ENCODE measurements at places on chromosomes 1 and 21.

GRCh38 chr1:212192261-212192998 is 92.8 kb upstream of the PPP2R5A start:
- no peak for DNase-seq

DNA sequence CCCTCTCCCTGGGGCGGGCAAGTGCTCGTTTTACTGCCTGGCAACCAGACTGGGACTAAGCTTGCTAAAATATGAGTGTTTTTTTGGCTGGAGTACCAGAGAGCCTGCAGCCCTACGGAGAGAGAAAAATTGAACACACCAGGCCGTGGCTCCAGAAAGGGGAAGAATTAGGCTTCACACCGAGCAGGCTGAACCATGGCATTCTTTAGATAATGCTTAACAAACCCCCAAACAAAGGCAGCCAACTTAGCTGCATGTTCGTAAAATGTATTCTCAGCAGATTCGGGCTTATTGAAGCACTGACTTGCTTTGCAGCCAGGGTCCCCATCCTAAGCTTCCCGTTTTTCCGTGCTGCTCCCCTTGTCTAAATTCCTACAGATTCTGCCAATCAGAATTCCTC is 76.6 kb downstream of the LMX1A start:
- DNase-seq: no peak

- DNase-seq: no peak
Measured at GRCh38 chr1:111976332-111976731, 13.1 kb downstream of the KCND3 start.

DNA sequence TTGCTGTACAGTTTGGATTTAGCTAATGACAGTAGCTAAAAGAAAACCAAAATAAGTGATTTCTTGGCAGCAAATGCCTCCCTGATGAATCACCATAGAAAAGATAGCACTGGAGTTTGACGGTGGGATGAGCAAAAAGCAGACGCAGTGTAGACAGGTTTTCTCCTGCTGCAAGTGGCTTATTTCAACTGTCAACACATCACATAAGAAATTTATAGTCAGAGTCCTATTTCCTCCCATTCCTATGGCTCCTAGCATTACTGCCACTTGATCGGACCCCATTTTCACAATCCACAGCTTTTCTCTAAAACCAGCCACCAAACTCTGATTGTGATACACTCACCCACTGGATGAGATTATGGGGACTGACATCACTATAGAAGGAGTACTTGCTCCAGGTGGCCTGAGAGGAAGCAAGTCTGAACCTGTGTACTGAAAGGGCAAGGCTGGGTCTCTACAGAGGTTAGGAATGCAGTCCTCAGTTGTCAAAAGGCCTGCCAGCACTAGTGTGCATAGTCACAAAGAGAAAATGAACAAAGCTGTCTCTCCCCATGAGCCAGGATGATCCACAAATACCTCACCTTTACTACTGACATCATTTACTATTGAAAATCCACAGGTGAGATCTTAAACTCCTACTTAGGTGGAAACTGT is 359.8 kb downstream of the LTN1 start:
- DNase-seq: no peak

- DNase-seq: no peak
Measured at GRCh38 chr21:17580319-17580718, 32.4 kb downstream of the BTG3 start.

DNA sequence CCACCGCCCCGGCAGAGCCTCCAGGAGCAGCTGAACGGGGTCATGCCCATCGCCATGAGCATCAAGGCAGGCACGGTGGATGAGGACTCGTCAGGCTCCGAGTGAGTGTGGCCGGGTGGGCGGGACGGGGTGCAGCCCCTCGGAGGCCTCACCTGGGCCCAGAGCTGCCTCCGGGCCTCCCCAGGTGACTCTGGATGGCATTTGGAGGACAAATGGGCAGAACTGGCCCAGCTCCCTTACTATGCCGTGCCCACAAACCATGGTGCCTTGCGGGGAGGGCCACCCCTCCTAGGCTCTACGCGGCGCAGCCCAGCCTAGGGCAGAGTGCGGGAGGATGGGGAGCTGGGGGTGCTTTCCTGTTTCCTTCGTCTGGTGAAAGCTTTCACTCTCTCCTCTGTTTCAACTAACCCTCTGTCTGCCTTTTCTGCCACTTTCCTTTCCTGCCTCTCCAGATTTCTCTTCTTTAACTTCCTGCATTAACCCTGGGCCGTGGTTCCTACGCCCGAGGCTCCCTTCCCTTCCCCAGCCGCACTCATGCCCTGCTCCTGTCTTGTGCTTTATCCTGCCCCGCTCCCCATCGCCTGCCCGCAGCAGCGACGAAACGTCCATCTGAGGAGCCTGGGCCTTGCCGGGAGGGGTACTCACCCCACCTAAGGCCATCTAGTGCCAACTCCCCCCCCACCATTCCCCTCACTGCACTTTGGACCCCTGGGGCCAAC is 9.2 kb downstream of the PSRC1 start:
- DNase-seq: no peak

DNA sequence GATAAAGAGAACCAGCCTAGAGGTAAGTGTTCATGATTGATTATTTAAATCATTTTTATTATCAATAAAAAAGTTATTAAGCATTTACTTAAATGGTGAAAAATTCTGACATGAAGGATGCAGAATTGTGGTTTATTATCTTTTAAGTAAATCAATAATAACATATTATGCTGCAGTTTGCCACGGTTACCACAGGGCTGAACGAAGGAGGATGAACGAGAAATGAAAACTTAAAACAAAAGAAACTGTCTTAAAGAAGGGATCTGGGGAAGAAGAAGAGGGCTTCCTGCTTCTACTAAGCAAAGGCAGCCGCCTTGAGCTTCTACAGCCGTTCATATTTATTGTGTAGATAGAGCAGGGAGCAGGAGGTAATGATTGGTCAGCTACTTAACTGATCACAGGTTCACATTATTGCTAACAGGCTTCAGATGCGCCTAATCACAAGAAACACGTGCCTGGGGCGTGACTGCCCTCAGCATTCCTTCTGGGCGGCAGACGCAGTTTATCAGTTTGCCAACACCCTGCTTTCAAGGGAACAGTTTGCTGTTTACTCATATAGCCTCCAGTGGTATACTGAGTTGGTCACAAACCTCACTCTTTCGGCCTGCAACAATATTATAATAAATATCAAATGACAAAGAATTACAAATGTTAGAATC is 5.8 kb upstream of the FNBP1L start:
- DNase-seq: no peak

GRCh38 chr1:162117039-162117774 is 47.7 kb downstream of the NOS1AP start:
- DNase-seq: no peak

DNA sequence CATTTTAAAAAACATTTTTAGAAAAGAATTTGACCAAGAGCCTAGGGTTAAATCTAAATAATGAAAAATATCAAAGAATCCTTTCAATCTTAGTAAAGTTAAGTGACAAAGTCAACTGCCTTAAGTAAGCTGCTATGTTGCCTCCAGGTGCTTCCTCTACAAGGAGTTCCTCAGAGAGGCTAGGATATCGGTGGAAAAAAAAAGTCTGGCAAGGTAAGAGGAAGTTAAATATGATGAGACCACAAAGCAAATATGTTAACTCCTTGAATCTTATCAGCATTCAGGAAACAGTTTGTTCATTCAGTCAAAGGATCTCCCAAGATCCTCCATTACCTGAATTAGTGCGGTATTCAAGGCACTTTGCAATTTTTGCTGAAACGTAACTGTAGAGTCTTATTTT is 563.5 kb downstream of the PTPRC start:
- DNase-seq: no peak

GRCh38 chr1:156911577-156912298 is 8.7 kb upstream of the LRRC71 start:
- DNase-seq: no peak

- no peak for DNase-seq
Measured at GRCh38 chr1:205775717-205776056, 405 bp upstream of the RAB29 start.

DNA sequence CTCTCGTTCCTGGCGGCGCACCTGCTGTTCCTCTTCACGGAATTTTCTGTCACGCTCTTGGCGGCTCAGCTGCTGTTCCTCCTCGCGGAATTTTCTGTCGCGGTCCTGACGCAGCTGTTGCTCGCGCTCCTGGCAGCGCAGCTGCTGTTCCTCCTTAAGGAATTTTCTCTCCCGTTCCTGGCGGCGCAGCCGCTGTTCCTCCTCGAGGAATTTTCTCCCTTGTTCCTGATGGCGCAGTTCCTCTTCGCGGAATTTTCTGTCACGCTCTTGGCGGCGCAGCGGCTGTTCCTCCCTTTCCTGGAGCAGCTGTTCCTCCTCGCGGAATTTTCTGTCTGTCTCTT is 6.4 kb downstream of the TCHH start:
- no peak for DNase-seq

GRCh38 chr1:221777431-221778072 is 35.7 kb upstream of the DUSP10 start:
- no peak for DNase-seq

GRCh38 chr1:204925701-204926100 is 55.0 kb downstream of the NFASC start:
- DNase-seq: no peak

- no peak for DNase-seq
Measured at GRCh38 chr1:55751776-55752175, 536.6 kb upstream of the USP24 start.

GRCh38 chr1:3777647-3778589 is 5.4 kb downstream of the SMIM1 start:
- DNase-seq: no peak

DNA sequence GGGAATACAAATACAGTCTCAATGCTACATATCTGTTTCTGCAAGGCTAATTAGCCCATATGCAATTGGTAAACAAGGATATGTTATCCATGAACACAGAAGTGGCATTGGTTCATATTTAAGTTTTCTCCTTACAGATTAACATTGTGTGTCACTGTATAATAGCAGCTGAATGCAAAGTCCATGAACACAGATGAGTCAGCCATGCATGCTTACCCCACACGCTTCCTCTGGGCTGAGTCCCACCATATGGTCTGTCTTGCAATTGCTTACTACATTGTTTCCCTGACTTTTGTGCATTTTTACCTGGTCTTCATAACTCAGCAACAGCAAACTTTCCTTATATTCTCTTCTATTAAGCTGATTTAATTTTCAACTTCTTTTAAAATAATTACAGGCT is 41.5 kb upstream of the TSNAX start:
- no peak for DNase-seq

DNA sequence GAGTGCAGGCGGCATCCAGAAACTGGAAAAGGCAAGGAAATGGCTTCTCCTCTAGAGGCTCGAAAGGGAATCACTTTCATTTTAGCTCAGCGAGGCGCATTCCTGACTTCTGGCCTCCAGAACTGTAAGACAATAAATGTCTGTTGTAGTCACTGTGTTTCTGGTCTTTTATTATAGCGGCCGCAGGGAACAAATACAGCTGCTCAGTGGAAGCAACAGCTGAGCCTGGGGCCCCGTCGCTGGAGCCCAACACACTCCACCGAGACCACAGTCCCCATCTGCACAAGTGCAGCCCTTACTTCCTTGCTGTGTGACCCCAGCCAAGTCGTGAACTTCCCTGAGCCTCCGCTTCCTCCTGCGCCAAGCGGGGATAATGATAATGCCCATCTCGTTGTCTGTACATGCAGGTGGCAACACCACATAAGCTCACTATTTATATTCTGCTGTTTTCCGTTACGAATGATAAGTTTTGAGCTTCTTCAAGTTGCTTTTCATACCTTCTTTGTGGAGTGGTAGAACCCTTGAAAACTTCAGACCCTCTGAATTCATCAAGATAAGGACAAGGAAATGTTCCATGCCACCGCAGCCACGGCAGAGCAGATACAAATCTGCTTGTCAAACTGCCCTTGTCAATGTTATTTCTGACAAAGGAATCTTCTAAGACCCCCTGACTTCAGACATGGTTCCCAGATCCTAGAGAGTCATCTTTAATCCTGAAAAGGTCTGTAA is 3.2 kb upstream of the LAPTM5 start:
- DNase-seq: no peak

DNA sequence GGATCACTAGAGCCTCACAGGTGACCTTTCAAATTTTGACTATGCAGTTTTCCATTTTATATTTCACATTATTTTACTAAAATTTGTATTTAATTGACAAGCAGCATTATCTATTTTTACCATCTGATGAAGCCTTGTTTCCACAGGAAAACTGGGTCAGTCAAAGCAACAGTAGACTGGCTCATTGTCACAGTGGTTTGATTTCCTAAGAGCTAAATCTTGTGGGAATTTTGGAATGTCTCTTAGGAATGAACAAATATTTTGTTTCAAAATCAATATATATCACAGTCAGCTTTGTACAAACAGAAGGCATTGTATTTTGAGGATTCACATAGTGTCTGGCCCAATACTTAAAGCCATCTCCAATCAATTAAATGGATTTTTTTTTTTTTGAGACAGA is 152.6 kb upstream of the RNPC3 start:
- no peak for DNase-seq

DNA sequence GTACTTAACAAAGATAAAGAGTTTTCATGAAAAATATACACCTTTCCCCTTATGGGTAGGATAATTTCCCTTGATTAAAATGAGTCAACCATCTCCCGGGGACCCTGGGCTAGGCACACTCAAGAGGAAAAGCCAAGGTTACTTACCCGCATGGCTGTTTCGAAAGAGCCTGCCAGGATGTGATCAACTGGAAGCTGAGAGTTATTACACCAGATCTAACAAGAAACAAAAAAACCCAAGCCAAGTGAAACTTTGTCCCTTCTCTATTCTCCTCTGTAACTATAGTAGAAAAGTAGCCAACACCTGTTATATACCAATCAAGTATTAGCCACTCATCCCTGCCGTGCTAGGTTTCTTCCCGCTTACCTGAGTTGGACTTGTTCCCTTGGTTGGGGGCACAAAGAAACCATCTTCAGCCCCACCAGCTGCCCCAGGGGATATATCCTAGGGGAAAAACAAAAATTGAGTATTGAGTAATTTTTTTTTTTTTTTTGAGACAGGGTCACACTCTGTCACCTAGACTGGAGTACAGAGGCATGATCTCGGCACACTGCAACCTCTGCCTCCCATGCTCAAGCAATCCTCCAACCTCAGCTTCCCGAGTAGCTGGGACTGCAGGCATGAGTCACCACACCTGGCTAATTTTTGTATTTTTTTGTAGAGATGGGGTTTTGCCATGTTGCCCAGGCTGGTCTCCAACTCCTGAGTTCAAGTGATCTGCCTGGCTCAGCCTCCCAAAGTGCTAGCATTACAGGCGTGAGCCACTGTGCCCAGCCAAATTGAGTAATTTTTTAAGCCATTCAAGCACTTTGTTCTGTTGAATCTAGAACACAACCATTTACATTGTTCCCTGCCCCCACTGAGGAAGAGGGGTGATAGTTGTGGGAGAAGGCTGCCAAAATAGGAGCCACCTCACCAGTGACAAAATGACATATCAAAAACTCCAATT is 8.4 kb upstream of the PEX19 start:
- no peak for DNase-seq

GRCh38 chr1:175498002-175498401 is 245.4 kb downstream of the TNR start:
- no peak for DNase-seq

GRCh38 chr1:89542345-89542744 is 17.7 kb downstream of the LRRC8B start:
- no peak for DNase-seq
